ENCODE measurements at places on chromosomes 13 and 19.

GRCh38 chr19:29409076-29409862 lies 116.5 kb upstream of the VSTM2B start:
- DNase-seq, result no peak

- DNase-seq, result no peak
These were observed 32.5 kb downstream of the ZNF567 start for GRCh38 chr19:36719687-36720556.

- DNase-seq, result no peak
These were observed 295.0 kb downstream of the LMO7 start for GRCh38 chr13:75931116-75931515.

GRCh38 chr13:18962168-18962734 lies 219.4 kb downstream of the TUBA3C start:
- DNase-seq, result no peak

GRCh38 chr19:8335343-8336071 lies 7.6 kb downstream of the KANK3 start:
- DNase-seq, result no peak

DNA sequence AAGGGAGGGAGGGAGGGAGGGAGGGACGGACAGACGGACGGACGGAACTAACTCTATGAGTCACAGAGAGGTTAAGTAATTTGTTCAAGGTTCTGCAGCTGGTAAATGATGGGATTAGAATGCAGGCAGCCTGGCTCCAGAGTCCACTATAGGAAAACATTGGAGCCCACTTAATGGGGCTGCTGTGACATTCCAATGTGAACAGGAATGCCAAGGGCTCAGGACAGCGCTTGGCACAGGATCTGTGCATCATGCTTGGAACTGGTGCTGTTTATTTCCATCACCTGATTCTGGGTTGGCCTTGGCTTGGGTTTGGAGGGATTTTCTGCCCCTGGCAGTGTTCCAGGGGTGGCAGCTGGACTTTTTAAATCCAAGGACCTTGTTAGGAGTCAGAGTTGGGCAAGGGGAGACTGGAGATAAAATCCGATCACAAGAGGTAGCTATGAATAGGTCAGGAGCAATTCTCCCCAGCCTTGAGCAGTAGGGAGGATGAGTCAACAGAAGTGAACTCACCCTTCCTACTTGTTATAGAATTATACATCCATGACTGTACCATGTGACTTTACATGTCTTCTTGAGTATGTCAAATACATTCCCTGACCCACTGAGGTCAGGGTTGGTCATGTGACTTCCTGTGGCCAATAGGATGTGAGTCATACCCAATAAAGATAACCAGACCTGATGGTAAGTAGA lies 7.8 kb upstream of the HIF3A start:
- no peak for DNase-seq

DNA sequence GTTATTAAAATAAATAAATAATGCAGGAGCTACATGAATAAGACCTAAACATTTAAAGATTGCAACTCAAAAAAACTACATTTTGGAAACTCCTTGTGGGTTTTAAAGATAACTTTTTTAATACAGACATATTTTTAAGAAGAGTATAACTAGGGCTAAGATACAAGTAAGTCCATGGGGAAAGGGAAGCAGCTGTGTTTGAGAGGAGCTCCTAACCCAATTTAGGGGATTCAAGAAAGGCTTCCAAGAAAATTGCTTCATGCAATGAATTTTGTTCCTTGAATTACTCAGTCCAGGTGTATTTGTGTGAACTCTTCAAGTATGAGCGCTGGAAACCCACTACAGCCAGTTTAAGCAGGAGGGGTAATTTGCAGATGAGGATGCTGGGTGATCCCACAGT lies 44.1 kb upstream of the C13orf42 start:
- DNase-seq, result no peak

- DNase-seq, result no peak
These were observed 54.2 kb downstream of the PCDH9 start for GRCh38 chr13:67175836-67176459.

DNA sequence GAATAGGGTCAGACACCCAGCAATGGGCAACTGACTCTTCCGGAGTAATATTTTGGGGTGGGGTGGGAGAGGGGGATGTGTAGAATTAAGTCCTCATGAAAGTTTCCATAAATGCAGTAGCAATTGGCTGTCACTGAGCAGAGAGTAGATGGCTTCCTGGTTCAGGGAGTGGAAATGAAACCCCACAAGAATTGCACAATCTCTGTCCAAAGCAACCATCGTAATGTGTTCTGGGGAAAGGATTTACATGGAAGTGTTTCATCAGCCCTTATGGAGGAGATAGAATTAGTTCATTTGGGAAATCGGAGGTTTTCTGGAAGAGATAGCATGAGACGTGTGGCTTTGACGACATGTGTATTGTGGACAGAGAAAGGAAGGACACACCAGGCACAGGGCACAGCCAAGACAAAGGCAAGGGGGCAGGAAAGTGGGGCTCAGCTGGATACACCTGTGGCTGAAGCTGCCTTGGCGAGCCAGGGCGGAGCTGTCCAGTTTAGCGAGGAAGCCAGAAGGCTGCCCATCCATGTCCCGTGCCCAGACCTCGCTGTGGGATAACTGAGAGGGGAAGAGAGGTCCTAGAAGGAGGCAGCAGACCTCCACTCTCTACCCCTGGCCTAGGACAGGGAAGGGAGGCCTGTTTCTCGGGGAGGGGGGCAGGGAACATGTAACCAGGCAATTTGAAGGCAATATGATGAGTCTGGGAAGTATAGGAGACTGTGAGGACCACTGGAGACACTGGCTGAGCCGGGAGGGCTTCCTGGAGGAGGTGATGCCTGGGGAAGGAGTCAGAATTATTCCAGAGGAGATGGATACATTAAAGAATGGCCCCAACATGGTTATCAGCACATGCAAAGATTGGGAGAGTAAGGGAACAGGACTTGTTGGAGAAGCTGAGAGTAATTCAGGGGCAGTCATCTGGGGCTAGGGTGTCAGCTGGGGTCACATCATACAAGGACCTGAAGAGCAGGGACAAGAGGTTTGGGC lies 2.6 kb upstream of the CLEC4G start:
- no peak for DNase-seq

DNA sequence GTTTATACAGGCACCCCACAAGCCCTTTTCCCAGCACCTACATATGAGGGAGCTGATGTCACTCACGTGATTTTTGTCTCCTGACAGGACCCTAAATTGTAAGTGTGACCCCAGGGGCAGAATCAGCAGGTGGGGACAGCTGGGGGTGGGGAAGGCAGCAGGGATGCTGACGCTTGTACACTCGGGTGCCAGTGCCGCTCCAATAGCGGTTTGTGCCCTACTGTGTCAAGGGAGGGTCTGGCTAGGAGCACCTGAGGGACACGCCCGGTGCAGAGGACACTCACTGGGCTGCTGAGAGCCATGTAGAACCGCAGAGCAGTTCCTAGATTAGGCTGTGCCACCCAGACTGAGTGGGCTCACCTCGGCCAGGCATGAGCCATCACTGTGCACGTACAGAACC lies 81.3 kb downstream of the SCGB2B2 start:
- no peak for DNase-seq

GRCh38 chr13:32009362-32009761 lies 22.2 kb upstream of the FRY start:
- no peak for DNase-seq

DNA sequence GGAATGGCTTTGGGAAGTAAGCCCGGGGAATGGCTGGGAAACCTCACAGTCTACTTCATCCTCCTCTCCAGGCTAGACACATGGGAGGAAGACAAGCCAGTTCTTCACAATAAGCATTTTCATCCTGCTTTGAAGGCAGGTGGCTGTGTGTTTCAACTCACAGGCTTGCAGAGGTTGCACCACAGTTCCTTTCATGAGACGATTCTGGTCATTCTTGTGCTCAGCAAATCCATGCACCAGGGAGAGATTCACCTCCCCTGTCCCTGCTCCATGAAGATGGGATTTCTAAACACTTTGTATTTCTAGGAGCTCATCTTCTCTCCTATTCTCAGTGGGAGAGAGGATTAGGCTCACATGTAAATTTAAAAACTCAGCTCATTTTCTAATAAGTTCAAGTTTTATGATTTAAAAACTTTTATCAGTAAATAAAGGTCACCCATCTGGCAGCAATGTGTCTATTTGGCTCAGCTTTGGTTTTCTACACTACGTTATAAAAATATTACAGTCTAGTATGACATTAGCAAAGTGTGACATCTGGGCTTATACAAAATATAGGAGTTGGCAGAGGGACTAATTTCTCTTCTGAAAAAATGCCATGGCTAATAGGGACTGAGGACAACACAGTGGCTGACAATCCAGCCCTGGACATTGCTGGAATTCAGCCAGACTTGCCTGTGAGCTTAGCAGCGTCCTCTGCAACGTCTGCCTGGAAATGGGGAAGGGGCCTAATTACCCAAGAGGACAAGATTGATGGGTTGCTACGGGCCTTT lies 283.2 kb upstream of the SLC10A2 start:
- no peak for DNase-seq

Measured in esophagus squamous epithelium (tissue), 5 donors.